ENCODE measurements at places on chromosomes 6 and 20.

- no peak for DNase-seq
These were observed 91.8 kb downstream of the TRMT11 start for GRCh38 chr6:126077810-126078776.

DNA sequence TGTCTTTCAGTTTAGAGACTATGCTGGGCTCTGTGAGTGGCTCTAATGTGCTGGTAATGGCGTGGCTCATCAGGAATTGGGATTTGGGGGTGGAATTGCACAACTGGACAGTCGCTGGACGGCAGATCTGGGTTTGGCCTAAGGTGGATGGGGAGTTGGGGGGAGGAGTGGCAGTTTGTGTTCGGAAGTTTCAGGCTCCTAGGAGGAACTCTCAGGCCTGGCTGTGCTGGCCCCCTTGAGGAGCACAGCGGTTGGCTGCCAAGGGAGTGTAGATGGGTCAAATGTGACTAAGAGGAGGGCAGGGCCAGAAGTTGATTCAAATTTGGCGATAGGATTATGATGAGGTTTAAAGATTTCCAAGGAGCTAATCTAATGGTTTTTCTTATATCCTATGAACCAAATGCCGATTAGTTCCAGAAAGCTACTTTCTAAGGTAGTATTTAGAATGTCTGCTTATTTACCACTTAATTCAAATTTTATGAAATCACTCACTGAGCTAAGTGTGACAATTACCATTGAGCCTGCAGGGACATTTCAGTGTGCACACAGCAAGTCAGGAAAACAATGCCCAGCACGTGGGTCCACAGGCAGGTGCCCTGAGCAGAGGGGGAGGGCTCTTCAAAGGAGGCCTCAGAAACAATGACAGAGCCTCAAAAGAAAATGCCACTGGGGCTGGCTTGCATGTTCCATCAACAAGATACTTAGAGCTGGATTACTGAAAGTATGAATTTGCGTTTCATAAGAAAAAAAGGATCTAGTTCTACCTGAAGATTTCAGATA lies 111.0 kb downstream of the GJA10 start:
- no peak for DNase-seq

GRCh38 chr6:170139531-170139930 lies 151.3 kb downstream of the DLL1 start:
- no peak for DNase-seq

GRCh38 chr6:163731215-163732013 lies 316.9 kb downstream of the QKI start:
- DNase-seq, result no peak

DNA sequence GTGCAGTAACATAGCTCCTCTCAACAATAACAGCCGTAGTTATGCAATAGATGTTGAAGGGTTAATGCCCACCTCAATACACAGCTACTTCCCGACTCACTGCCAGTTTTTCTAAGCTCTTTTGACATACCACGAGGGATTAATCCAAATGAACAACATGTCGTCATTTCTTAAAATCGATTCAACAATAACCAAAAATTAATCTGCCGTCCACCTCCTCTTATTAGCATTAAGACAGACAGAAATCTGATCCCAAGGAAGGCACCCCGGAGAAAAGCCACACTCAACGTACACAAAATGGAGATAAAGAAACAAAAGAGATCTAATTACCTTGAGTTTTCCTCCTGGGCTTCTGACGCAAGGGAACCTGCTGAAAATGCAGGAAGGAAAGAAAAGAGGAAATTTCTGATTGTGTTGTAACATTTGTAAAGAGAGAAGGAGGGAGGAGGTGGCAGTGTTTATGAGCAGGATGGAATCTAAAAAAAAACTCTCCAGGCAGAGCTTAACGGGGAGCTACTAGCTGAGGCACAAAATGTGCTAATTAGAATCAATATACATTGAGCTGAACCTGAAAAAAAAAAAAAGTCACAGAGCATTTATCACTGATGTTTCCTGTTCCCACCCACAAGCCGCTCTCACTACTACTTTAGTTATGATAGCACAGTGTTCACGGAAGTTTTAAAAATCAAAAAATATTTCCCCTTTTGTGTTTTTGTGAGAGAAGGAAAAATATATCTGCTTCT lies 109.3 kb downstream of the IPCEF1 start:
- DNase-seq, result no peak

- no peak for DNase-seq
These were observed 44.7 kb downstream of the GSTA2 start for GRCh38 chr6:52718550-52718949.

GRCh38 chr20:16063881-16064280 lies 509.4 kb downstream of the KIF16B start:
- DNase-seq, result no peak

Measured in CD4-positive, alpha-beta T cell treated with Interferon alpha-2 for 1 hour (primary cell).